ENCODE measurements at places on chromosomes 1 and 21.

- DNase-seq = no peak
Observed at GRCh38 chr1:223815020-223815853, 30.5 kb downstream of the TP53BP2 start.

GRCh38 chr1:84366786-84367185, 31.5 kb upstream of the DNASE2B start:
- DNase-seq = no peak

DNA sequence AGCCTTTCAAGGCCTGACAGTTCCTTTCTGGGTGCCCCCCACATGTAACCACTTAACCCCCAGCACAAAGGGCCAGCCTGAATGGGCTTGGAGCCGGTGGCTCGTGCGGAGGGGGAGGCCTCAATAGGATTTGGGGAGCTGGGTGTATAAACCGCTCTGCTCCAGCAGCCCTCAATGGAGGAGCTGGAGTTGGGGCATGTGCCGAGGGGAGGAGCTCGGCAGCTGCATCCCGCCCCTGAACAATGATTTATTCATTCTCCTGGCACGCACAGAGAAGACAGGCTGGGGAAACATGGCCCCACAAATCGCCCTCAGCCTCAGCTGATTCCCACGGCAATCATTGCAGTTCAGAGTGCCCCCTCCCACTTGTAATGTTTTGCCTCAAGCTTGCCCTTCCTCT, 6.9 kb upstream of the C1orf216 start:
- no peak for DNase-seq

DNA sequence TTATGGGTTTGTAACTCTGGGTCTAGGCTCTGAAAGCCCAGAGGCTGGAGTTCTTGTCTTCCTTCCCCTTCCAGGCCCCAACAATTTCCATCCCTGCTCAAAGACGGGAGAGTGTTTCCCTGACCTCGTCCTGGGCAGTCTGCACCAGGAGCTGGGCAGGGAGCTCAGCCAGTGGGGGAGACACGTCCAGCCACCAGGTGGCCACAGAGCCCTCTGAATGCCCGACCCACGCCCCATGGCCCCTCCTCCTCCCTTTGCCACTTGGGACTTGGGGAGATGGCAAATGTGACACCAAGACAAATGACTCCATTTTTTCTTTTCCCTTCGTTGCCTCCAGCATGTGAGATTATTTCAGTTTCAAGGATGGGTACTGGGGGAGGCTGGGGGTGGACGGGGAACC, 159.9 kb upstream of the AJAP1 start:
- DNase-seq = no peak

Data from stimulated activated CD8-positive, alpha-beta memory T cell treated with anti-CD3 and anti-CD28 coated beads, Interleukin-7, amount 100 ng/mL, for 1 hour (primary cell).